ENCODE measurements at places on chromosomes 1 and 21.

GRCh38 chr1:31432592-31433395 lies 19.8 kb downstream of the SERINC2 start:
- DNase-seq: no peak

DNA sequence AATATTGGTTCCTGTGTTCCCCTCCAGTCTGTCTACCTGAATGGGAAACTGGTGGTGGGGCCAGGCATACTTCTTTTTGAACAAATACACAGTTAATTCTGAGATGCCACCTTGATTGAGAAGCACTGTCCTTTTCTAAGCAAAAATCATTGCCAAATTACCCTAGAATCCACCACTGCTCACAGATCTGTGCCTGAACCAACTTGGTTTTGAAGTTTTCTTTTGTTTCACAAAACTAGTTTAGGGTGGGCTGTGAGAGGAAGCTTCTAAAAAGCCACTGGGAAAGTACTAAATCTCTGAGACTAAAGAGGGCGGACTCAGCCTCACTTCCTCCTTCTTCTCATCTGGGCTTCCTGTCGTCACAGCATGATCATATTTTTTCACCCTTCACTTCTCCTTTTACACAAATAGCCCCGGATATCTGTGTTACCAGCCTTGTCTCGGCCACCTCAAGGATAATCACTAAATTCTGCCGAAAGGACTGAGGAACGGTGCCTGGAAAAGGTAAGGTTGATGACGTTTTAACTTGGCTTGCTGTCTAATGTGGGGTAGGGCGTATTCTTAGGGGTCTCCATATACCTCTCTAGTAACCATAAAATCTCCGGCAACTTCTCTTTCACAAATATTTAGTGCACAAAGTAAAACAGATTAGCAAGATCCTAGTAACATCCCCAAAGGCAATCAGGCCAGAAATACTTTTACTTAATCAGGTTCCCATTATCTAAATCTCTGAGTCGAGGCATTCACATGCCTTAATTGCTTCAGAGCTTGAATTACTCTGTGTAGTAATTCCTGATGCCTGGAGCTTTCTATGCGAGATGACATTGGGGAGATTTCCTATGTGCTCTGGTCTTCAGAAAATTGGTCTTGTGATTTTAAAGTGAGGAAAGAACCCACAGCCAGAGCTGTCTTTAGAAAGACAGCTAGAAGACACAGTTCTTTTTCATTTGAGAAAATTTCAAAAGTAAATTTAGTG lies at the start of gene CD53:
TSS of gene CD53 (plus strand) at position 404 of the 976 bp plus-strand sequence. CDS start 18,261 bp downstream, outside the sequence.
- DNase-seq: peak; percentile 87

- DNase-seq: no peak
These were observed 10.1 kb downstream of the PADI1 start for GRCh38 chr1:17214876-17215544.

GRCh38 chr1:177969825-177970371 lies at the start of gene SEC16B:
Gene SEC16B, minus strand, starts transcription at chr1:177970058. Its CDS starts 2,077 bp downstream, at chr1:177967981.
- no peak for DNase-seq

DNA sequence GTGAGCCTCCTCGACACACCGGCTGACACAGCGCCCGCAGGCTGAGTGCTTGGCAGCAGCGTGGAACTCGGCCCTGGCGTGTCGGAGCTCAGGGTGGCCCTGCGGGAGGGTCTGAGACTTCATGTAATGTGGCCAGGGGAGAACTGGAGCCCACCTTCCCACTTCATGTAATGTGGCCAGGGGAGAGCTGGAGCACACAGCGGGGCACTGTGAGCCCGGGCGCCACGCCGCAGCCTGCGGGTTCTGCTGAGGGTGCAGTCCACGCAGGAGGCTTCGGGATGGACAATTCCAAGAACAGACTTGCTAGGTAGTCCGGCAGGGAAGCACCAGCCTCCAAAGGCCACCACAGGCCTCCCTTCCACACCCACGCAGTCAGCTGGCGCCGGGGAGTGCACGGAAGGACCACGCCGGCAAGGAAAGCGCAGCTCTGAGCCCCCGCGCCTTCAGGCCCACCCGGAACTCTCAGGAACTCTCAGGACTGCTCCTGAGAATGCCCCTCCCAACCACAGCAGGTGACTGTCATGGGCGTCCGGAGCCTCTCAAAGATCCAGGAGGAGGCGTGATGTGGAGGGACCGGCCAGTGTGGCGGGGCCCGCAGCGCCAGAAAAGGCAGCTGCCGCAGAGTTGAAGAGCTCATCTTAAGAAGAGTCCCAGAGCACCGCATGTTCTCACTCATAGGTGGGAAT lies 19.3 kb upstream of the ADARB1 start:
- DNase-seq: no peak

DNA sequence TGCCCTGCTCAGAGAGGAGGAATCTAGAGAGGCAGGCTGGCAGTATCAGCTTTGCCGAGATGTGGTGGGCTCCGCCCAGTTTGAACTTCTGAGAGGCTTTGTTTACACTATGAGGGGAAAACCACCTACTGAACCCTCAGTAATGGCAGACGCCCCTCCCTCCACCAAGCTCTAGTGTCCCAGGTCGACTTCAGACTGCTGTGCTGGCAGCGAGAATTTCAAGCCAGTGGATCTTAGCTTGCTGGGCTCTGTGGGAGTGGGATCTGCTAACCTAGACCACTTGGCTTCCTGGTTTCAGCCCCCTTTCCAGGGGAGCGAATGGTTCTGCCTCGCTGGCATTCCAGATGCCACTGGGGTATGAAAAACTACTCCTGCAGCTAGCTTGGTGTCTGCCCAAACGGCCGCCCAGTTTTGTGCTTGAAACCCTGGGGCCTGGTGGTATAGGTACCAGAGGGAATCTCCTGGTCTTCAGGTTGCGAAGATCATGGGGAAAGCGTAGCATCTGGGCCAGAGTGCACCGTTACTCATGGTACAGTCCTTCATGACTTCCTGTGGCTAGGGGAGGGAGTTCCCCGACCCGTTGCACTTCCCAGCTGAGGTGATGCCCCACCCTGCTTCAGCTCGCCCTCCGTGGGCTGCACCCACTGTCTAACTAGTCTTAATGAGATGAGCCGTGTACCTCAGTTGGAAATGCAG lies 43.6 kb downstream of the C21orf91 start:
- peak; percentile 85 for DNase-seq

GRCh38 chr1:185834371-185834905 lies 100.2 kb downstream of the HMCN1 start:
- DNase-seq: no peak

DNA sequence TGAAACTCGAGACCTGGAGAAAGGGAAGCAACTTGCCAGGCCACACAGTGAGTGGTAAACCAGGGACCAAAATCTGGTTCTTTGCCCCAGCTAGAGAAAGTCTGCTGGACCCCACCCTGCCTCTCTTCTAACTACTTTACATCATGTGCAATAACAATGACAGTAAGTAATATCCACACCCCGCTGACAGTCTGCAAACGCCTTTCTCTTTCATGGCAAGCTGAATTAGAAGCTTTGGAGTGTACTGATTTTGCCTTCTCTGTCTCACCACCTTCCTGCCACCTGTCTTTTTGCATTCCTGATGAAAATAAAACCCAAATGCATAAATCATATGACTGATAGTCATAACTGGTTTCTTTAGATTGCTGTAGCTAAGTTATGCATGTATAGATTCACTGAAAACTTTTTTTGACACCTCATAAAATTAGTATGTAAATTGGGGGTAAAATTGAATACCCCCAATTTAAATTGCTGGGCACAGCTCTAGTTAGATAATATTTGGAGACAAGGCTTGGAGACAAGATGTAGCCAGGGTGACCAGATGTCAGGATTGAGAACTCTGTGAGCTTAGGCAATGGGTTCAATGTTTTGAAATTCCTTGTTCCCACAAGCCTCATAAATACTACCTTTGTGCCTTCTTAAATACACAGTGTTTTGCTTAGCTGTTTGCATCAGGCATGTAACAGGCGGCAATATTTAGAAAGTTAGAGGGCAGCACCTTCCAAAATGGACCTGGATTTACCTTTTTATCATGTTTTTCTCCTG lies 73.5 kb downstream of the ST6GALNAC5 start:
- DNase-seq: no peak

- DNase-seq: no peak
These were observed 13.8 kb downstream of the OLIG2 start for GRCh38 chr21:33039536-33039935.

- DNase-seq: no peak
These were observed 13.3 kb downstream of the H6PD start for GRCh38 chr1:9247894-9248293.

Data from CD4-positive, alpha-beta T cell treated with Interferon alpha-2 for 1 hour (primary cell).